ENCODE measurements at places on chromosomes 2 and 18. TPM values are rescaled to one million over a fixed set of nuclear protein-coding genes. Genes with fewer than 3 reads are reported as not detected.

TCF4 gene
- total RNA-seq: 62.8 TPM

REG3G gene
- total RNA-seq: not detected

NEB gene
- total RNA-seq: 0.55 TPM

ZSWIM2 gene
- not detected for total RNA-seq

POTEI gene
- not detected for total RNA-seq

MALL gene
- 12.0 TPM for total RNA-seq

MAPRE3 gene
- total RNA-seq: 52.4 TPM

TFCP2L1 gene
- total RNA-seq: 0.17 TPM
